CD4-positive, alpha-beta T cell treated with Interleukin-15 for 4 hours (primary cell): ENCODE measurements at places on chromosomes 3 and 15.

DNA sequence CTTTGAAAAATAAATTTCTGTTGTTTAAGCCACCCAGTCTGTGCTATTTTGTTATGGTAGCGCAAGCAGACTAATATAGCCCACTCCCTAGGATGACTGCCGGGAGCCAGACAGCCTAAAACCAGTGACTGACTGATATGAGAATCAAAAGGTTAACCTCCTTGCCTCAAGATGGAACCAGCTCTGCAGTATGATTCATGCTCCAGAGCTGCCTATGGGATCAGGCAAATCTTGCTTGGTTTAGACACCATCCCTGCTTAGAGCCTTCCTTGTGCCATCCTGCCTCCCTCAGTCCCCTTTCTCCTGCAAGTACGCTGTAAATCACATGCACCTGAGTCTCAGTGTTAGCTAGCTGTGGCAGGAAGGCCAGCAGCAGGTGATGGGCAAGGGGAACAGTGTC is 39.3 kb downstream of the TRANK1 start:
- no peak for DNase-seq

GRCh38 chr3:81245043-81245442 is 516.4 kb downstream of the GBE1 start:
- no peak for DNase-seq

DNA sequence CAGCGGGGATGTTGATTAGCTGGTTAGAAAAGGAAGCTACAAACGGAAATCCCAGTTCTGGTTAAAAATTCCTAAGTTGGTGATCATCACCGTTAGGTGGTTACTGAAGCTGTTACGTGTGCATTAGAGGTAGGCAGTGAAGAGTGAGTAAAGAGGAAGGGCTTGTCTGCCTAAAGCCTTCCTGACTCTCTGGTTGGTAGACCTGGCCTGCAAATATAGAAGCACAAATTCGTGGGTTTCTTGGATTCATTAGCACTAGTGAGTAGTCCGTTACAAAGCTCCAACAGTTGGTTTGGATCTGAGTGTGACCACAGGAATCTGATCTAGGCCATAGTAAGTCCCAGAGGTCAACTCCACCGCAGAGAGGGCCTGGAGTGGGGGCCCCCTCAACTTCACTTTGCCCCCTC is 174.0 kb upstream of the TP63 start:
- DNase-seq: no peak

DNA sequence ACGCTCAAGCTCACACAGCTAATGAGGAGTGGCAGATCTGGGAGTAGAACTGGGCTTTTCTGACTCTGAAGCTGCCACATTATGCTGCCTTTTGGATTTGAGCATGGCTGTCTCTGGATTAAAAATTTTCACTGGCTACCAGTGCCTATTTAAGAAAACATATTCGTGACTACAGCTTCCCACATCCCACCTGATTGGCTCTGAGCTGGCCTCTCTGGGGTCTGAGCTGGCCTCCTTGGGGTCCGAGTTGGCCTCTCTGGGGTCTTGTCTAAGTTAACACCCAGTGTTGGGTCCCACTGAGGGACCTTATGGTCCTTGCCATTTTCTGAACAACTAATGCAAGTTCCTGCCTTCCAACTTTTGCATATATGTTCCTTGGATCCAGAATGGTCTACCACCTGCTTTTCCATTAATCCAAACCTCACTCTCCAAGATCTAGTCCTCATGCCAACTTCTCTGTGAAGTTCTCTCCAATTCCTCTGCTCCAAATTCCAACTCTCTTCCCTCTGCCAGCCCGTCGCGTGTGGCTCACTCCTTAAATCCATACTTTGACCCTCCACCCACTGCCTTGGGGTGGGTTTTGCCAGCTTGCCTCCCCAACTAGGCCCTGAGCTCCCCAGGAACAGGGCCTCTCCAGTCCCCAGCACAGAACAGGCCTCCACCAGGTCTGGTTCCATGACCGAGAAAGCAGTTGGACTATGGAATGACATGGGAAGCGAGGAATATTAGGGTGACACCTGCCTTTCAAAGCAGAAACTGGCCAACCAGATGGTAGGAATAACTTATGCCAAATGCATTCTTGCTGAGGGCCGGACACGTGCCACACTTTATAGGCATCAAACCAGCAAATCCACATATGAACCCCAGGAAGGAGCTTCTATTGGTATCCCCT is 42.5 kb downstream of the ATP2B2 start:
- no peak for DNase-seq

DNA sequence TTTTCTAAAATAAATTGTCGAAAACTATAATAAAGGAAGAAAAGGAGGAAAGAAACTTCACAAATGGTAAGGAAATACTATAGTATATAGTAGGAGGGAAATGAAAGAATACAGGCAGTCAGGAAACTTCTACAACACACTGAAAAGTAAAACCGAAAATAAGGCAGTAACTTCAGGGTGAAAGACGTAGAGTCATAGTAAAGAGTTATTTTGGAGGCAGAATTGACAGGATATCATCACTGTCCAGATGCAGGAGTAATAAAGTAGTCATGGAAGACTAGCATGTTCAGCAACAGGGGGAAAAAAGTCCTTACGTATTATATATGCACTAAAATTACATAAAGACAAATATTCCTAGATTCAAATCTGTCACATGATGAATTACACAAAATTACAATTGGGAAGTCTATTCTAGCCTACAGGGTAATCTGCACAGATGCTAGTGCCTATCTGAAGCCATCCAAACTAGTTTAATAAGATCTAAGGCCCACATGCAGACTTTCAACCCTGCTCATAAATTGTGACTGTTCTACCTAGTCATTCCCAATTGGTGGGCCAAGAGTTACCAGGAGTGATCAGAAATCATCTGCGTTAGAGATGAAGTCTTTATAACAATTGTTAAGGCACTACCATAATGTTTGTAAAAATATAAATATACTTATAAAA is 14.0 kb downstream of the VPS13C start:
- no peak for DNase-seq

DNA sequence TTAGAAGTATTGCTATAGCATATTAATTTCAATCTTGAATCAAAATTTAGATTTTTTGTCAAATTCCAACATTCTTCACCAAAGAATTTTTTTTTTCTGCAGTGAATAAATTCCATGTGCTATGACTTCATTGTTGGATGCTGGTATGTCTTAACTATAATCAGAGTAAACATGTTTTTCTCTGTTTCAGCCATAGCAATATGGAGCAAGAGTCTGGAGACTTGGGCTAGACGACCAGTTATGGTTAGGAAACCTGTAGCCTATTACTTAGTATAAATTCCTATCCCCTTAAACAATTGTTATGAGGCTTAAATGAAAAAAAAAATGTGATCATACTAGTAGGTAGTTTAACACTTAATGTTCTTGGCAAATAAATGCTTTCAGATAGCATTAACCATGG is 431.9 kb upstream of the FRG2C start:
- DNase-seq: no peak

- no peak for DNase-seq
These were observed 346.2 kb downstream of the IGSF11 start for GRCh38 chr3:118688396-118688884.

- DNase-seq: no peak
These were observed 317.1 kb downstream of the ZIC4 start for GRCh38 chr3:147089286-147089685.

DNA sequence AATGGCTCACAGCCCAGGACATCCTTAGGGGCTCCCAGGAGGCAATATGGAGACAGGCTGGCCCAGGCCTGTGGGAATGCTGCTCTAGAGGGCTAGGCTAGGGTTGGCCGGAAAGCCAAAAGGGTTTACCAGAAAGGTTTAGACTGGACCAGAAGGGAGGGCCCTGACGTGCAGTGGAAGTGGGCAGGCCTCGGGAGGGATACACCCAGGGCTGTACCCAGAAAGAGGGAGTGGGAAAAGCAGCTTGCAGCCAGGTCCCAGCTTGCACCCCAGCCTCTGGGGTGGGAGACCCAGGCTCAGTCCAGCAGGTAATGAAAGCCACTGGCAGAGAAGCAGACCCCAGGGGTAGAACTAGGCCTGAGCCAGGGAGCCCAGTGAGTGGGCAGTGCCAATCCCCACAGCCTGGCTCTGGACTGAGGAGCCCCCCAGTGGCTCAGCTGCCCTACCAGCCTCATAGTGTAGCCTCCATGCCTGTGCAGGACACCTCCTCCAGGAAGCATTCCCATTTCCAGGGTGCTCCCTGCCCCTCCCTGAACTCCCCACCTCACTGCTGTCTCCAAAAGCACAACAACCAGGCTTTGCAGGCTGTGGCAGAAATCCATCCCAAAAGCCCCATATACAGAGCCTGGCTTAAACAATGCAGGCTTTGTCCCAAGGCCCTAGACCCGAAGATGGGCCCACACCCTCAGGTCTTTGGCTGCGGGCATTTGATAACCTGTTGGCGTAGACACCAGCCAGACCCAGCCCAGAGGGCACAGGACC is 3.5 kb downstream of the GORASP1 start:
- no peak for DNase-seq

- DNase-seq: no peak
These were observed 151.5 kb downstream of the LIPC start for GRCh38 chr15:58583171-58583908.
